ENCODE measurements at places on chromosomes 5 and 9.

- DNase-seq = no peak
These were observed 24.0 kb upstream of the TPPP start for GRCh38 chr5:717143-717542.

DNA sequence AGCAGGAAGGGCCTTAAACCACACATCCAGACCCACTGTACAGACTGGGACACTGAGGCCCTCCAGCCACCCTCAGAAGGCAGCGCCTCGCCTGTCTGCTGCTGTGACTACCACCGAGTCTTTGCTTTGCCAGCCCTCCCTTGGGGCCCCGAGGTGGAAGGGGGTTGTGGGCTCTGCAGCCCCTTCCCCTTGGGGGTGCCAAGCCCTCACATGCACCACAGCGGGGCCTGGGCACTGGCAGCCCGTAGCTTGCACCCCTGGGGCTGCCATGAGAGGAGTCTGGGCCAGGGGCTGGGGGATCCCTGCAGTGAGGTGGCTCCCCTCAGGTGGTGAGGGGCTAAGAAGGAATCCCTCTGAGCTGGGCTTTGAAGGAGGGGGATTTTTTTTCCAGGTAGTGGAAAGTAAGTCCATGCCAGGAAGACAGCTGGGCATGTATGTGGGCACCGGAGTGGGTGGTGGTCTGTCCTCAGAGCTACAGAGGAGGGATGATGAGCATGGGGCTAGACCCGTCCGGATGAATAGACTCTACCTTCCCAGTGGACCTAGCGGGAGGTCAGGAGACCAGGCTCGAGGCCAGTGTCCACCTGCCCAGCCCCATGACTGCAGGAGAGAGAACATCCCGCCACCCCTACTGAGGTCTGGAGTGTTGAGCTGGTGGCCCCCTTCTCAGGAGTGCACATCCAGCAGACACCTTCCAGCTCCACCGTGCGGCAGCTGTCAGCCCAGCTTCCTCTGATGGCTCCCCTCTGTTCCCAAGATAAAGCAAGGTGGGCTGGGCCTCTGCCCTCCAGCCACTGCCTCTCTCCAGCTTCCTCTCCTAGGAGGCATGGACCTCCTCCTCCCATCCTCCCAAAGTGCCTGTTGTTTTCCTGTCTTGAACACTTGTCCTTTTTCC lies 15.9 kb downstream of the FLT4 start:
- DNase-seq = no peak

DNA sequence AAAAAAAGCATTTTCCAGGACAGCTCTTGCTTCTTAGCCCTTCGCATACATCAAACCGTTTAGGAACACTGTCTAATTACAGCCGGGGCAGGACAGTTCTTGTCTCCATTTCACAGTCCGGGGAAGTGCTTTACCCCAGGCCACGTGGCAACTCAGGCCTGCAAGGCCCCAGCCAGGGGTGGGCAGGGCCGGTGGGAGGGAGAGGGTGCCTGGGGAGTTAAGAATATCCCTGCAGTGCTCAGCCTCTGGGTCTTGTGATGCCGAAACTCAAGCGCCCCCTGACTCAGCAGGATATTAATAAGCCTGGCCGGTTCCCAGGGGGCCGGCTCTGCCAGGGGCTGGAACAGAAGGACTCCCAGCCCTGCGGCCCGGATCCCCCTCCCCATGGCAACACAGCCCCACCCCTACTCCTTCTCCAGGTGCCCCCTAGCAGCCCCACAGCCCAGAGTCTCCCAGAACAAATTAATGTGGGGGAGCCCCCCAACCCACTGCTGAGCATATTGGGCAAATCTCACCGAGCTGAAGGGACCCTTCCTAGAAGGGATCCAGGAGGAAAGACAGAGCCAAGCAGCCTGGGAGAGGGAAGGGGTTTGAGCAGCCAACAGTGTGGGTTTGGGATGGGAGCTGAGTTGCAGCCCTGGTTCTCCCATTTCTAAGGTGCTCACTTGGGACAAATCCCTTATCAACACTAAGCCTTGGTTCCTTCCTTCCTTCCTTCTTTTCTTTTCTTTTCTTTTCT lies 45.3 kb downstream of the PLPP7 start:
- no peak for DNase-seq

- no peak for DNase-seq
These were observed 142.1 kb upstream of the DMRT1 start for GRCh38 chr9:699396-699795.

- no peak for DNase-seq
These were observed 298.4 kb downstream of the TLE1 start for GRCh38 chr9:81390792-81391456.

- no peak for DNase-seq
These were observed 494.2 kb upstream of the KLF4 start for GRCh38 chr9:107983762-107984161.

GRCh38 chr5:3157214-3157613 lies 405.7 kb upstream of the IRX2 start:
- DNase-seq = no peak

- no peak for DNase-seq
These were observed 401.0 kb upstream of the ADAMTSL1 start for GRCh38 chr9:18073002-18073401.

- DNase-seq = no peak
These were observed 2.0 kb downstream of the MZB1 start for GRCh38 chr5:139387611-139388197.

DNA sequence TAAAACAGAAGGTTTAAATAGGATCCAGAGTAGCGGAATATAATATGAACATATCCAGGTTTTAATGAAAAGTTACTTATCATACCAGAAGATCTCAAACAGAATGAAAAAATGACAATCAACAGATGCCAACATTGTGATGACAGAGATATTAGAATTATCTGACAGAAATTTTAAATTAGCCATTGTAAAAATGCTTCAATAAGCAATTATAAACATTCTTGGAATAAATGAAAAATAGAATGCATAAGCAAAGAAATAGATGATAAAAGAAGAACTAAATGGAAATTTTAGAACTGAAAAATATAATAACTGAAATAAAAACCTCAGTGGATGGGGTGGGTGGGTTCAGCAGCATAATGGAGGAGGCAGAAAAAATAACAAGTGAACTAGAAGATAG lies 37.2 kb downstream of the ZMAT2 start:
- no peak for DNase-seq

DNA sequence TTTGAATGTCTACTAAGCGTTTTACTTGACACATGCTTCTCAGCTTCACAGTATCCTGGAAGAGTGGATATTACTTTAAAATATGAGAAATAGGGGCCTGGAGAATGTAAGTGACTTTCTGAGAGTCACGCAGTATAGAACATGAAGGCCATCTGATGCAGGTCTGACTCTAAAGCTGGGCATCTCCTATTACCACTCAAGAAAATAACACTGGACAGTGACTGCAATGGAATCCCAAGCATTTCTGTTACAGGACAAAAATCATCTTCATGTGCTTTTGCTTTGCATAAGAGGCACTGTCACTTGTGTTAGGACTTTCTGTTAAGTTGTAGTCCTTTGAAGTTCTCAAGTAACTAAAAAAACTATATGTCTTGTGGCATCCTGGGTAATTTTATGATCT lies 335.5 kb downstream of the FBXL7 start:
- DNase-seq = no peak

DNA sequence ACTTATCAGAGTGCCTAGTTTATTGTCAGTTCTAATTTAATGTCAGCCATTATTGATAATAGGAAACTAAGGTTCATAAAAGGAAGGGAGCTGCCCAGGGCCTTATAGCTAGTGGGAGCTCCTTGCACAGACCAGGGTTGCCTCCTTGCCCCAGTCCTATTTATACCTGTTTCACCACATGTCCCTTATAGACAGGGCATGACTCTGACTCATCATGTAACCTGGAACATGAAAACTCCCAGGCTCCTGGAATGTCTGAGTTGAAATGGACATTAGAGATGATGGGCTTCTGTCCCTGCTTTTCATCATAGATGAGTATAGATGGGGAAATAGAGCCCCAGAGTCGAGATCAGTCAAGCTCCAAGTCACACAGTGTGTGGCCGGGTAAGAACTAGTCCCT lies 21.1 kb downstream of the FAT2 start:
- no peak for DNase-seq

- no peak for DNase-seq
These were observed 1754.0 kb upstream of the ACO1 start for GRCh38 chr9:30630459-30630858.

DNA sequence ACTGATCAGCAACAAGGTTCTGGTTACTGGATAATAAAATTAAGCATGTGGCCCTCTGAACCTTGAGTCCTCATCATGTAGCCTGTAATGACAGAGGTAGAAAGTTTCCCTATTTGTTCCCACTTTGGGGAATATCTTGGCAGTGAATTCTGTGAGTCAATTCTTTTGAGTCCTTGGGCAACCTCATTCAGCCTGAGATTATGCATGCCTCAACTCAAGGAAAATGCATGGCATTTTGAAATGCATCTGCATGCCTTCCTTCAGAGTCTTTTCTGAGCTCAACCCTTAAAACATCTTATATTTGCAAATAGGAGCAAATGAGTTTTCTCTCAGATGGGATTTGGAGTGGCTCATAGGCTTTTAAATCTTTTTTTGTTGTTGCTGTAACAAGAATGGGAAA lies 218.1 kb upstream of the CD180 start:
- no peak for DNase-seq

DNA sequence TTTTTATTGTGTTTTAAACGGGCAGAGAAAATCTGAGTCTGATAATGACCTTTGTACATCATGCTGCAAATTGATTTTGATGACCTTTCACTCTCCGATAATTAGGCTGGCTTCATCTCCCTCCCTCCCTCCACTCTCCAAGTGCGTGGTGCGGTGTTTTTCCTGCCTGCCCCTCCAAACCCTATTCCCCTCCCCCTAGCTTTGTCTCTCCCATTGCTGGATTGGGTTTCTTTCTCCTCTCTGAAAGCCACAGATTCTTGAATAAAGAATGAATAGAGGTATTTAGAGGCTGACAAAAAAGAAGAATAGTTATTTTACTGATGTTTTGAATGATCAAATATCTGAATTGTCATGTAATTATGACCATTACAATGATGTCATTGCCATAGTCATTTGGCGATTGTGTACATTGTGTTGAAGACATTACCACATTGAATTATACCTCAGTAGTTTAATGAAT lies 571.1 kb upstream of the ZNF608 start:
- no peak for DNase-seq

DNA sequence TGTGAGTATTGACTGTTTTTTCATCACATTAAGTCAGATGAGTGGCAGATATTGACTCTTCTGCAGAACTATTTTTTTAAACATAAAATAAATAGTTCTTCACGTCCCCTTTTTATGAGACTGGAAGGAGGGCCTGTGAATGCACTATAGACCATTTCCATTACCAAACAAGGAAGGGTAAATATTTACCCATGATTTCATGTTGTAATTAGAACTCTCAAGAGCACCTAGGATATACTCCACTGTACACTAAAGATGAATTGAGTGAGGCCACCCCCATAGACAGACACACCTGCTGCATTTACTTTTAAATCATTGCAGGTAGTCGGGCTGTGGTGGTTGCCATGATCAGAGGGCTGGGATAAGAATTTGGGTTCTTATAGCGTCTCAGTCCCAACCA lies 22.6 kb downstream of the SLC36A1 start:
- DNase-seq = peak; percentile 63

- no peak for DNase-seq
These were observed 955.2 kb upstream of the DMAC1 start for GRCh38 chr9:8754751-8755150.

DNA sequence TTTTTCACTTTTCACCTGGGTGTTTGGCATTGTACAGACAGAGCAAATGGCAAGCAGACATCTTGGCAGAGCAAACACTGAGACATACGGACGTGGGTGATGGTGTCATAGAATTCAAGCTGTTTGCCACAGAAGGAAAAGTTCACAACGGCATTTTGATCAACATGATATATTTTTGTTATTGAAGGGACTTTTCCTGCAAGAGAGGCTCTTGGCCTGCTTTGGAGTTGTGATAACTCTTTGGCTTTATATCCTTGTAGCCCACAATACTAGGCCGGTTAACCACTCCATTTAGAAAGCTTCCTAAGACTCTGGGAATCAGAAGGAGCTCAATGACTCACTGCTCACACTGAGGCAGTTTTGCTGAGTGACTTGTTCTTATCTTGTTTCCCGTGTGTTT lies 1038.3 kb downstream of the TLE1 start:
- DNase-seq = no peak

DNA sequence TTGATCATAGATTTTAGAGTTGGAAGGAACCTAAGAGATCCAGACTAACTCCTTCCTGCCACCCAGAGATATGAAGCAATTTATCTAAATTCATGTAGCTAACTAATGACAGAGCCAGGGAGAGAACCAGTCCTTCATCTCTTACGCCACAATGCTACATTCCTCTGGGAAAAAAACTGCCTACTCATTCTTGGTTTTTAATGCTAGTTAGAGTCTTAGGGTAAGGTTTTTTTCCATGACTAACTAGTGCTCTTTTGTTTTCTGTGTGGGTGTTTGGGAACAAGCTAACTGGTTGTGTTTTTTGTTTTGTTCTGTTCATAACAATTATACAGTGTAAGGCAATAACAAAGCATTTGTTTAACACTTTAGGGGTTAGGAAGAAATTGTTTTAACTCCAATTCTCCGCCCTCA lies 52.4 kb downstream of the SLC44A1 start:
- DNase-seq = no peak

GRCh38 chr9:126614455-126615244 lies 922 bp downstream of the LMX1B start:
- DNase-seq = no peak

GRCh38 chr5:43352131-43352530 lies 38.9 kb upstream of the HMGCS1 start:
- DNase-seq = no peak

DNA sequence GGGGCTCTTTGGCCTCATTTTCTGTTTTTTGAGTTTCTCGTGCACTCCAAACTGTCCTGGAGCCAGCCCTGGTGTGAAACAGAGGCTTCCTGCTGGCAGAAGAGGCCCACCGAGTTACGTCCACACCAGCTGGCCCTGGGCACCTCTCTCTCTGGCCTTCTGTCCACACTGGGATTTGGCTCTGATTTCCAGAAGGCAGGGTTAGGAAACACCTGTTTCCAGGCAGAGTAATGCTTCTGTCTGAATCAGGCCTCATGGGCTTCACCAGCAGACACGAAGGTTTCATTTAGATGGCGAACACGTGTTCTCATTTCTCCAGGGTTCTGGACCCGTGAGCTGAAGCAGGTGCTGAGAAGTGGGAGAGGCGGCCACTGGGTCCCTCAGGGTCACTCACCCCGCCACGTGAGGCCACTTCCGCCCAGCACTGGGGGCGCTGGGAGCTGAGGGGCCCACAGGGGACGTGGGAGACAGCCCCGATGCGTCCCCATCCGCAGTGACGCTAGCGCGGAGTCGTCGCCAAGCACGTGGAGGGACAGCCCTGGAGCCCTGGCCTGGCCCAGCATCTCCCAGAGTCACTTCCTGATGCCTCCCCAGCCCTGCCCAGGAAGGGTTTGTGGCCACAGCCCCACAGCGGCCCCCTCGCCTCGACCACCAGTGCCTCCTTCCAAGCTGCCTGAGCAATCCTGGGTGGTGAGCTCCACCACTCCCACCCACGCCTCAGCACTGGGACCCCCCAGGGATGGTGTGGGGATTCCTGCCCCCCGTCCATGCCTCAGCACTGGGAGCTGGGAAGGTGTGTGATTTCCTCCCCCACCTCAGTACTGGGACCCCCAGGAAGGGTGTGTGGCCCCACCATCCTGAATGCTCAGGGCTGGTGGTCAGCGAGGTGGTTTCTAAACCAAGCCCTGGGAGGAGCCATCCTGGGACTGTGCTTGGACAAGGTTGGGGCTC lies 4.9 kb upstream of the LRRC14B start:
- DNase-seq = no peak
